ENCODE measurements at places on chromosomes 4 and X. TPM values are rescaled to one million over a fixed set of nuclear protein-coding genes. Genes with fewer than 3 reads are reported as not detected.

SULT1B1 gene
- 0.03 TPM for polyA plus RNA-seq

ZNF141 gene
- 1.1 TPM for polyA plus RNA-seq

ENPP6 gene
- 0.04 TPM for polyA plus RNA-seq

GPR78 gene
- not detected for polyA plus RNA-seq

AMBN gene
- polyA plus RNA-seq, result not detected

PAGE4 gene
- not detected for polyA plus RNA-seq

VSIG4 gene
- not detected for polyA plus RNA-seq

SASH3 gene
- polyA plus RNA-seq, result not detected

CACNA1F gene
- polyA plus RNA-seq, result 0.01 TPM

VGLL1 gene
- polyA plus RNA-seq, result 7.5 TPM

FAM47E gene
- not detected for polyA plus RNA-seq

IL2 gene
- polyA plus RNA-seq, result not detected

SPIN2A gene
- polyA plus RNA-seq, result 0.08 TPM

GYPA gene
- not detected for polyA plus RNA-seq

EDNRA gene
- 1.5 TPM for polyA plus RNA-seq

AR gene
- polyA plus RNA-seq, result not detected

- no peak for DNase-seq
Observed at GRCh38 chr4:171891038-171891437, 77.8 kb downstream of the GALNTL6 start.

GRCh38 chr4:152185786-152186550 lies 349.9 kb downstream of the FBXW7 start:
- DNase-seq, result no peak

GRCh38 chrX:30875957-30876356 lies 13.1 kb downstream of the TAB3 start:
- peak; percentile 63 for DNase-seq

GRCh38 chr4:84530454-84530853 lies 31.4 kb upstream of the NKX6-1 start:
- DNase-seq, result no peak

GRCh38 chr4:142741995-142742394 lies 104.1 kb downstream of the INPP4B start:
- DNase-seq, result no peak

DNA sequence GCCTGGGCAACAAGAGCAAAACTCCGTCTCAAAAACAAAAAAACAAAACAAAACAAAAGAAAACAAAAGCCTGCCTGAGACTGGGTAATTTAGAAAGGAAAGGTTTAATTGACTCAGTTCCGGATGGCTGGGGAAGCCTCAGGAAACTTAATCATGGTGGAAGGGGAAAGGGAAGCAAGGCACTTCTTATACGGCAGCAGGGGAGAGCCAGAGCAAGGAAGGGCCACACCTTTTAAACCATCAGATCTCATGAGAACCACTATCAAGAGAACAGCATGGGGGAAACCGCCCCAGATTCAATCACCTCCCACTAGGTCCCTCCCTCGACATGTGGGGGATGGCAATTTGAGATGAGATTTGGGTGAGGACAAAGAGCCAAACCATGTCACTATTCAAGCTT lies 122.2 kb downstream of the UBE2K start:
- DNase-seq, result no peak

DNA sequence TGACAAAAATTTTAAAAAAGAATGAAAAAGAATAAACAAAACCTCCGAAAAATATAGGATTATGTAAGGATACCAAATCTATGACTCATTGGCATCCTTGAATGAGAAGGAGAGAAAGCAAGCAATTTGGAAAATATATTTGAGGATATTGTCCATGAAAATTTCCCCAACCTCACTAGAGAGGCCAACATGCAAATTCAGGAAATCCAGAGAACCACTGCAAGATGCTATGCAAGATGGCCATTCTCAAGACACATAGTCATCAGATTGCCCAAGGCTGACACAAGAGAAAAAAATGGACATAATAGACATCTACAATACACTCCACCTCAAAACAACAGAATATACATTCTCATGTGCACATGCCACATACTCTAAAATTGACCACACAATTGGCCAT lies 135.9 kb upstream of the SPANXB1 start:
- no peak for DNase-seq

- DNase-seq, result peak; percentile 69
Observed at GRCh38 chr4:123597586-123597985, 201.0 kb downstream of the SPRY1 start.

DNA sequence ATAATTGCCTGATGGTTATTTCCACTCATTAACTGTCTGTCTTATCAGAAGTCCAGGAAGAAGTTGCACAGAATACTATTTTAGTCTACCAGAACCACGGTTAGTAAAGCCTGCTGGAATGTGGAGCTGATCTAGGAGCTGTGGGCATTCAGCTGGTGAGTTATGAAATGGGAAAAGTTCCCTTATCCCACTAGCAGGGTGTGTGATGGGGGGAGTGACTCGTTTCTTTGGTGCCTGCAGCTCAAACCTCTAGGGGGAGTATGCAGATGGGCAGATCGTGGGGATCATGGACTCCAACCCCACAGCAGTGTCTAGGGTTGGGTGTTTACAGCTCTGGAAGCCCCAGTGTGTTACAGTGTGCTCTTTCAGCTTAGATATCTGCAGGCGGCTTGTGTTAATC lies 305.7 kb upstream of the BOD1L1 start:
- no peak for DNase-seq

GRCh38 chr4:165520086-165520485 lies 141.3 kb downstream of the CPE start:
- peak; percentile 50 for DNase-seq

DNA sequence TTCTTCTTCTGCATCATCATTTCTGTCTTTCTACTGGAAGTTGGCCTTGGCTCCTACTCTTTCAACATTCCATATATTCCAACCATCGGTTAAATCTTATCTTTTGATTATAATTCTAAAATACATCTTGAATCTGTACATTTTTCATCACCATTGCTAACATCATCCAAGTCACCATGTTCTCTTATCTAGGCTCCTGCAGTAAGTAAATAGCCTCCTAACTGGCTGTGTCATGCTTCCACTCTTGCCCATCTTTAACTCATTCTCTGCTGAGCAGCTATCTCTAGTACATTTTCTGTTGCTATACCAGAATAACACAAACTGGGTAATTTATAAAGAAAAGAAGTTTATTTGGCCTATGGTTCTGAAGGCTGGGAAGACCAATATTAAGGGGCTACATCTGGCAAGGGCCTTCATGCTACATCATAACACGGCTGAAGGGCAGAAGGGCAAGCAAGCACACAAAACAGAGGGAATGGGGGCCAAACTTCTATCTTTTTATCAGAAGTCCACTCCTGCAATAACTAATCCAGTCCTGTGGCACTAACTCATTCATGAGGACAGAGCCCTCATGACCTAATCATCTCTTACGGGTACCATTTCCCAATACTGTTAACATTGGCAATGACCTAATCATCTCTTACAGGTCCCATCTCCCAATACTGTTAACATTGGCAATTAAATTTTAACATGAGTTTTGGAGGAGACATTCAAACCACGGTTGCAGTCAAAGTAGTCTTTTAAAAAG lies 72.2 kb downstream of the ENOX2 start:
- no peak for DNase-seq

- DNase-seq, result no peak
Observed at GRCh38 chr4:144733566-144733965, 87.6 kb downstream of the HHIP start.

DNA sequence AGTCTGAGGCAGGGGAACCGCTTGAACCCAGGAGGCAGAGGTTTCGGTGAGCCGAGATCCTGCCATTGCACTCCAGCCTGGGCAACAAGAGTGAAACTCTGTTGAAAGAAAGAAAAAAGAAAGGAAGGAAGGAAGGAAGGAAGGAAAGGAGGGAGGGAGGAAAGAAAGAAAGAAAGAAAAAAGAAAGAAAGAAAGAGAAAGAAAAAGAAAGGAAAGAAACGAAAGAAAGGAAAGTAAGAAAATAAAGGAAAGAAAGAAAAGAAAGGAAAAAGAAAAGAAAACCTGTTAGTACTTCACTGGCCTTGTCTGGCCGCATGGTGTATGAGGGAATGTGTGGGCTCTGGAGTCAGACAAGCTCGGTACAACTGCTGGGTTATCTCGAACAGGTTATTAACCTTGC lies 20.8 kb upstream of the MAGEA1 start:
- DNase-seq, result no peak

GRCh38 chrX:100745806-100746537 lies 14.1 kb upstream of the SYTL4 start:
- DNase-seq, result no peak

DNA sequence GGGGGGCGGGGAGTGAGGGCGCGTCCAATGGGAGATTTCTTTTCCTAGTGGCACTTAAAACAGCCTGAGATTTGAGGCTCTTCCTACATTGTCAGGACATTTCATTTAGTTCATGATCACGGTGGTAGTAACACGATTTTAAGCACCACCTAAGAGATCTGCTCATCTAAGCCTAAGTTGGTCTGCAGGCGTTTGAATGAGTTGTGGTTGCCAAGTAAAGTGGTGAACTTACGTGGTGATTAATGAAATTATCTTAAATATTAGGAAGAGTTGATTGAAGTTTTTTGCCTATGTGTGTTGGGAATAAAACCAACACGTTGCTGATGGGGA lies 1.1 kb downstream of the HTT start:
- no peak for DNase-seq

DNA sequence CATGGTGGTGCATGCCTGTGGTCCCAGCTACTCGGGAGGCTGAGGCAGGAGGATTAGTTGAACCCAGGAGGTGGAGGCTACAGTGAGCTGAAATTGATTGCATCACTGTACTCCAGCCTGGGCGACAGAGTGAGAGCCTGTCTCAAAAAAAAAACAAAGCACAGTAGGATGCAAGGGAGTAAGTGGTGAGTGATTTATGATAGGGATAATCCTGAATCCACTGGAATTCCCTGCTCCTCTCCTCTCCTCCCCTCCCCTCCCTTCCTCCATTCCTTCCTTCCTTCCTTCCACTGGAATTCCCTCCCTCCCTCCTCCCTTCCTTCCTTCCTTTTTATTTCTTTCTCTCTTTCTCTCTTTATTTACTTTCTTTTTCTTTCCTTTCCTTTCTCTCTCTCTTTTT lies 40.9 kb upstream of the NKRF start:
- DNase-seq, result no peak

- peak; percentile 63 for DNase-seq
Observed at GRCh38 chrX:115624916-115625315, 63.9 kb downstream of the PLS3 start.

DNA sequence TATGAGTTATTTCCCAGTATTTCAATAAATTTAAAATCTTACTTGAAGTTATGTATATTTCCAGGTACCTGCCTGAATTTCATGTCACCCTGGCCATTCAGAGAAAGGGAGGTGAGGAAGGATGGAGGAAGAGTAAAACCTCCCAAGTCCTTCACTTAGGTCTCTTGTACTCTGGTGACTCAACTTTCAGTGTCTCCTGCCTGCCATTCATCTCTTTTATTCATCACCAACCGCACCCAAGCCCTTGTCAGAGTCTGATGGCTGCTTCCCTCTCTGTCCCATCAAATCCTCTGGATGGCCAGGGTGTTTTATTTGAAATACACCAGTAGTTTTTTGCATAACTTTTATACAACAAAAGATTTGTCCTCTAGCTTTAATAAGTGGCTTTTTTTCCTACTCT lies 17.8 kb downstream of the TMPRSS11E start:
- no peak for DNase-seq

DNA sequence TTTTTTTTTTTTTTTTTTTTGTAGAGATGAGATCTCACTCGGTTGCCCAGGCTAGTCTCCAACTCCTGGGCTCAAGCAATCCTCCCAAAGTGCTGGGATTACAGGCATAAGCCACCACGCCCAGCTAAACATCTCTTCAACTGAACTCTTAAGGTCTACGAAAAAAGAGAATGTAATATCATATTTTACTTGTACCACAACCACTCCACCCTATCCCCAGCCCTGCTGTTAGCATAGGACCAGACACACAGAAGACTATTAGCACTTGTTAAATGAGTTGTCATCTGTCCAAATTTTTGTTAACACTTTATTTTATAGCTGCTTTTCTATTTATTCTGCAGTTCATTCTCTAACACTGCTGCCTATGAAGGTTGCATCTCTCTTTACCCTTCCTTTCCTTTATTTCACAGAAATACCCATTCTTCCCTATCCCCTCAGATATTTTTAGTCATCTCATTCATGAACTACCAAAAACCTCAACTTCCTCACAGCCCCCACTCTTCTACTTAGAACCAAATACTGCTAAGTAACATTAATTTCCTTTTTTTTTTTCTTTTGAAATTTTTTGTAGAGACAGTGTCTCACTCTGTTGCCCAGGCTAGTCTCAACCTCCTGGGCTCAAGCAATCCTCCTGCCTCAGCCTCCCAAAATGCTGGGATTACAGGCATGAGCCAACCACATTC lies 10.1 kb downstream of the SNX12 start:
- DNase-seq, result no peak

GRCh38 chr4:138408758-138409157 lies 166.6 kb upstream of the SLC7A11 start:
- DNase-seq, result no peak

GRCh38 chr4:187478292-187479140 lies 517.1 kb upstream of the ZFP42 start:
- no peak for DNase-seq

DNA sequence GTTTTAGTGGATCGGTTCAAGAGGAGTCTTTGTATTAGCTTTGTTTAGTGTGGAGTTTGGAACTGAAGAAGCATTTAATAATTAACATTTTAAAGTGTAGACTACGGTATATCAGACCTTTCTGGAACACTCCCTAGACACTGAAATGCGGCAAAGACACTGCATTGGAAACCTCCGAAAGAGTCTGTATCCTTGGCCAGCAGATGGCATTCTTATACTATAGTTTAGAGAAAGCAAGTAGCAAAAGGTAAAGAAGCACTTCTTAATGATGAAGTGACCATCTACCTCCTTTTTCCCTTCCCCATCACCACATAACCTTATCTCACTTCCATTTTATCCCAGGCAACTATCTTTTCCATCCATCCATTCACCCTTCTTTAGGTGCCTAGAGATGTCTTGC lies 7.6 kb downstream of the FABP2 start:
- no peak for DNase-seq

GRCh38 chr4:140080883-140081282 lies 73.1 kb downstream of the MAML3 start:
- DNase-seq, result no peak

DNA sequence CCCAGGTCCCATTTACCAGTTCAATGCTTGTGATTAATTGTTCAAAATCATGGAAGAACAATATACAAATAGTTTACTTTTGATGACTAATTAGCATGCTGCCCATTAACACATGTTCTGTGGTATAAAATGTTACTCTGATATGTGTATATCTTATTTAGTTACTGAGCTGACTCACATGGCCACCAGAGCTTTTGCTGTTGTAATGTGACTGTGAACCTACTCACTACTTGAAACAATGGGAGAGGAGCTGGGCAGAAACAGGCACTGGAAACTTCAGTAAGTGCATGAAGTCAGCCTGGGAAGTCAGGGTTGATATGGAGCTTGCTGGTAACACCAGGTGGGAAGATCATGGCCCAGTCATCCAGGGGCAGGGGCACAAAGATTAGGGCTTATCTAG lies 72.7 kb upstream of the MAD2L1 start:
- no peak for DNase-seq

GRCh38 chr4:108193886-108194672 lies 25.3 kb upstream of the LEF1 start:
- no peak for DNase-seq

- DNase-seq, result peak; percentile 62
Observed at GRCh38 chr4:147479786-147480185, 1.1 kb upstream of the EDNRA start.

GRCh38 chr4:165433529-165433928 lies 54.7 kb downstream of the CPE start:
- no peak for DNase-seq

GRCh38 chr4:23932186-23932585 lies 42.3 kb upstream of the PPARGC1A start:
- no peak for DNase-seq
